ENCODE measurements at places on chromosomes 11 and 22.

- DNase-seq = no peak
Observed at GRCh38 chr11:103631841-103632240, 404.6 kb upstream of the DDI1 start.

GRCh38 chr11:6365659-6366058, 24.6 kb upstream of the SMPD1 start:
- DNase-seq = no peak

- no peak for DNase-seq
Observed at GRCh38 chr11:123203471-123203870, 8.4 kb upstream of the CLMP start.

GRCh38 chr11:100003985-100004384, 683.1 kb upstream of the ARHGAP42 start:
- DNase-seq = no peak

GRCh38 chr11:117997823-117998579, 11.8 kb downstream of the IL10RA start:
- no peak for DNase-seq

All from stimulated activated CD4-positive, alpha-beta T cell treated with anti-CD3 and anti-CD28 coated beads, Interleukin-12 subunit alpha, Interleukin-12 subunit beta, amount 100 ng/mL, for 48 hours (primary cell).